ENCODE measurements at places on chromosomes 1 and 21.

- DNase-seq: no peak
Measured at GRCh38 chr1:118788463-118788862, 199.7 kb downstream of the TBX15 start.

- DNase-seq: no peak
Measured at GRCh38 chr1:80894921-80895320, 905.8 kb upstream of the ADGRL2 start.

DNA sequence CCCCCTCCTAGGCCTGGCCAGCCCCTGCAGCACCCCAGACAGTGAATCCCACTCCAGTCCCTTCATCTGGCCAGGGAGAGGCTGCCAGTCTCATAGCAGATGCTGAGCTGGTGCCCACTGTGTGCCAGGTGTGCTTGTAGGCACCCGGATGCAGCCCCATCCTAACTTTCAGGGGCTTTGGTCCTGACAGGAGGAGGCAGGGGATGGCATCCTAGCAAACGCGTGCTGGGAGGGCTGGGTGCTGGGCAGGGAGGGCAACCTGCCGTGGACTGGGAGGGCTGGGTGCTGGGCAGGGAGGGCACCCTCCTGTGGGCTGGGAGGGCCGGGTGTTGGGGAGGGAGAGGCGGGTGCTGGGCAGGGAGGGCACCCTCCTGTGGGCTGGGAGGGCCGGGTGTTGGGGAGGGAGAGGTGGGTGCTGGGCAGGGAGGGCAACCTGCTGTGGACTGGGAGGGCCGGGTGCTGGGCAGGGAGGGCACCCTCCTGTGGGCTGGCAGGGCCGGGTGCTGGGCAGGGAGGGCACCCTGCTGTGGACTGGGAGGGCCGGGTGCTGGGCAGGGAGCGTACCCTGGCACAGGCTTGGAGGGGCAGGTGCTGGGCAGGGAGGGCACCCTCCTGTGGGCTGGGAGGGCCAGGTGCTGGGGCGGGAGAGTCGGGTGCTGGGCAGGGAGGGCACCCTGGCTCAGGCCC is 35.3 kb downstream of the SLC19A1 start:
- no peak for DNase-seq

DNA sequence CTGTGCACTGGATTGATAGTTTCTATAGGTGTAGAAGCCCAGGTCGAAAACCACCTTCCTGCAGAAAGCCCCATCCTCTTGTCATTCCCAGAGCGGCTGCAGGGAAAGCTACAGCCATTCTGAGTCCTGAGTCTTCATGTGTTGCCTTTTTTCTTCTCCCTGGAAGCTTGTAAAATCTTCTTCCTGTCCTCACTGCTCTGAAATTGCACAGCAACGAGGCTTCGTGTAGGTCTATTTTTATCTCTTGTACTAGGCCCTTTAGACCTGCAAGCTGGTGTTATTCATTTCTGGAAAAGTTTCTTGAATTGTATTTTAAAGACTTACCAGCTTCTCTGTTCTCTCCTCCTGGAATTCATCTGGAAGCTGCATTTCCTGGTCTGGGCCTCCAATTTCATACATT is 44.2 kb upstream of the ETS2 start:
- no peak for DNase-seq

DNA sequence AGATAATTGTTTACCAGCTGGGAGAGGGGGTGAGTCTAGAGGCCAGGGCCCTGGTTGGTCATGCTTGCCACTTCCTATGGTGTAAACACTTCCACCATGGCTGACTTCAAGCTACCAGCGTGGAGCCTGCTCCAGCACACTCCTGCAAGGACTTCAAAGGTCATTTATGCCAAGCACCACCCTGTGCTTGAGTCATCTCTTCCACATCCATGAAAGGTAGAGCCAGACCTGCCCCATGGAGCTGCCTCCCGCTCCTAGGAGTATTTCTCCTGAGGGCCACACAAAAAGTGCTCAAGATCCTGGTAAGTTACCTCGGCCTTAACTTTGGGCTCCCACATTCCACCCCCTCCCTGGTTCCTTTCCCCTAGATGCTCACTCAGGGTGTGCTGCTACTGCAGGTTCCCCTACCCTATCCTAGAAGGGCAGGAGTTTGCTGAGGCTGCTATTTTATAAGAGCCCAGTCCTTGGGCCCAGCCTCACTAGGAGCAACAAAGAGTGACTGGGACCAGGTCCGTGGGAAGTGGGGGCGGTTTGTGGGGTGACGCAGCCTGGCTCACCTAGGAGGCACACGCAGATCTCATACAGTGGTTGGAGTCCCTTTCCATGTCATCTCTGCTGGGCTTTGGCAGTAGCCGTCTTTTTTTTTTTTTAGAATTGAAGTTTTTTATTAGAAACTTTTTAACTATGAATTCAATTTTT is 2.4 kb downstream of the RAB7B start:
- DNase-seq: no peak

DNA sequence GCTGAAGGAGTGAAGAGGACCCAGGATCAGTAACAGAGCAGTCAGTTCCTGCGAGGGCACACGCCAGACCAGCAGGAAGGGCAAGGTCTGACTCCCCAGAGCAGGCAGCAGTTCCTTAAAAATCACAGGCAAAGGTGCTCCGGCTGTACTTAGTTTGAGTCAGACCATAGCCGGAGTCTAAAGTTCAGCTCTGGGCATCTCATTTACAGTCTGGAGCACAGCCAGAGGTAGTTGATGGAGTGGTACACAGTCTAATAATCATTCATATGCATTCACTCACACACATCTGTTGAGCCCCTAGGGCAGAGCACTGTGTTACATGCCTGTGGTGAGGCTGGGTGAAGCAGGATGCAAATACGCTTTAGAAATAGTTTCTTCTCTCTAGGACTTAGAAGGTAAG is 7.3 kb upstream of the AMIGO1 start:
- no peak for DNase-seq

GRCh38 chr1:156677616-156678596 is 699 bp upstream of the NES start:
- DNase-seq: peak; percentile 70

DNA sequence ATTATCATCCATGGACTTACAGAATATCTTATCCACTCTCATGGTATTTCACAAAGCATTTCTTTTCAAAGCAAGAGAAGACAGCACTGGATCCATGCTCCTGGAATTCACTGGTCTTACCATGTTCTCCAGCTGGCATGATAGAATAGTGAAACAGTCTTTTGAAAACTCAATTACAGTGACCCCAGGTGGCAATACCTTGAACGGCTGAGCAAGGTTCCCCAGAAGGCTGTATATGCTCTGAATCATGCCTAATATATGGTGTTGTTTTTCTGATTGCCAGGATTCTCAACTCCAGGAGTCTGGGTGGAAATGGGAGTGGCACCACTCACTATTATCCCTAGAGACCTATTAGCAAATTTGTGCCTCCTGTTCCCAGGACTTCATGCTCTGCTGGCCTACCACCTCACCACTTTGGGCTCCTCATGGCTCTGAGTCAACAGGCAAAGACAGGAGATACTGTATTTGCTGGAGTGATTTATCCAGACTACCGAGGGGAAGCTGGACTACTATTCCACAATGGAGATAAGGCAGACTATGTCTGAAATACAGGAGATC is 87.6 kb downstream of the CATSPERE start:
- DNase-seq: peak; percentile 6
